ENCODE measurements at places on chromosomes 11 and 22.

- DNase-seq: no peak
Measured at GRCh38 chr11:93526641-93527583, 16.3 kb downstream of the SMCO4 start.

DNA sequence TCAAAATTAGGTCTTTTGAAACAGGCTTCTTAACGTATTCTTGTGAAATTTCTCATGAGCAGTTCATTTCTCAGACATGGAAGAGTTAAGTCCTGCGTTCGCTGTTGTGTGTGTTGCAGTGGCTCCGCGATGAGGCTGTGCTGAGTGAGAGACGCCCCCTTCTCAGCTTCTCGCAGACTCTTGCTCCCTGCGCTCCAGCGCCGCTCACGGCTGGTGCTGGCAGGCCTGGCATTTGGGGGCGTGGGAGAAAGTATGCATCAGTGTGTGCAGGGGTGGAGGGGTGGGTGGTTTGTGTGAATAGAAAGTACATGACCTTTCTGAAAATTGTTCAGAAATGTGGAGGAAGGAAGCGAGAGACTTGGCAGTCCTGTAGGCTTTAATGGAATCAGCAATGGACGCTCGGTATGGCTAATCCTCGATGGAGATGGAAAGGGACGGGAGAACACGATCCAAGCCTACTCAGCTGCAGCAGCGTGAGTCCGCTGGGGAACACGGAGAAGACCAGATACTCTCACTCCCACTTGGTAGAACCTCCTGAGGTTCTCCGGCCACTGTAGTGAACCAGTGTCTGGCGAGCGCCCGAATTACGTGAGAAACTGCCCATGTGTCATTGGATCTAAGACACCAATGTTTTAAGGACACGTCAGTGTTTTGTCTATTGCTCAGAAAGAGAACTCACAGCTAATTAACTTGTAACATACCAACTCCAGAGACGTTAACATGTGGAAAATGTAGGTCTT lies 5.9 kb downstream of the TAB1 start:
- DNase-seq: no peak

- DNase-seq: no peak
Measured at GRCh38 chr22:48496226-48496845, 1331.3 kb downstream of the BRD1 start.

DNA sequence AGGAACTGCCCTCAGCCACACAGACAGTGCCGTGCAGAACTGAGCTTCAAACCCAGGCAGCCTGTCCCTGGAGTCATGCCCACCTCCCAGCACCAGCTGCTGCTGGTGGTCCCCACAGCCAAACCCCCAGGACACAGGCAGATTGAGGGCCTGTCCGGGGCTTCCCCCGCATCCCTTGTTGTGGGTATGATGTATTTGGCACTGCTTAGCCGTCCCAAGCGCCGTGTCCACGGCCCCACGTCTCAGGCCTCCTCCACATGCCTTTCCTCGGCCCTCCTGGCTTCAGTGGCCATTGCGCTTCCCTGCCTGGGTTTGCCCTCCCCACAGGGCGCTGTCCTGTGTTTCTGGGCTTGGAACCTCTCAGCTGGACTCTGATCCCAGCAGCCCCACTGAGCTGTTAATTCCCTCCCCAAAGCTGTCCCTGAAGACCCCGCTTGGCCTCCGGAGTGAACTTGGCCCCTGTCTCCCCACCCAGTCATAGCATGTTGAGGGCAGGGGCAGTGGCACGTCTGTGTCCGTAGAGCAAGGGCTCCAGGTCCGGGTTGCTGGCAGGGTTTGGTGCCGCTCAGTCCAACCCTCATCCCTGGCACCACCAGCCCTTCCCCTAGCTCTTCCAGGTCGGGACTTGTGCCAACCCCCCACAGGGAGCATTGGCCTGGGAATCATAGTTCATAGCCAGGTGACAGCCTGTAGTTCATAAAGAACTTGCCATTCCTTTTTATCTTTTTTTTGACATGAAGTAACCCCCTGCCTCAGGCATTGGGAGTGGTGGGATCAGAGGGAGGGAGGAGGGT lies 34.5 kb upstream of the TEF start:
- DNase-seq: no peak

GRCh38 chr11:14587258-14587657 lies 56.3 kb upstream of the PDE3B start:
- DNase-seq: no peak

- no peak for DNase-seq
Measured at GRCh38 chr11:122653916-122654585, 1.5 kb upstream of the UBASH3B start.

DNA sequence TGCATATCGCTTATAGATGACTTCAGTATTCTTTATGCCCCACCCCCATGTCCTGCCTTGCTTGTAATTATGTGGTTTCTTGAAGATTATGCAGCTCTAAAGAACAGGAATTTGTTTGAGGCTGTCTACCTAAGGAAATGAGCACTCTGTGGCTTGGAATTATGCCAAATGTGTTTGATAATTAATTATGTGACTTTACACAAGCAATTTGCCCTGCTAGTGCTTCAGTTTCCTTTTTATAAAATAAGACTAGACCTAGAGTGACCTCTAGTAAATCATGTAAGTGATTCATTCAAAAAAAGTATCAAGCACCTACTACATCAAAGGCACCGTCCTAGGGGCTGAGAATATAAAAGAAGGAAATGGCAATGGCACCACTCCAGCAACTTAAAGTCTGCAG lies 491.5 kb upstream of the KIRREL3 start:
- no peak for DNase-seq

DNA sequence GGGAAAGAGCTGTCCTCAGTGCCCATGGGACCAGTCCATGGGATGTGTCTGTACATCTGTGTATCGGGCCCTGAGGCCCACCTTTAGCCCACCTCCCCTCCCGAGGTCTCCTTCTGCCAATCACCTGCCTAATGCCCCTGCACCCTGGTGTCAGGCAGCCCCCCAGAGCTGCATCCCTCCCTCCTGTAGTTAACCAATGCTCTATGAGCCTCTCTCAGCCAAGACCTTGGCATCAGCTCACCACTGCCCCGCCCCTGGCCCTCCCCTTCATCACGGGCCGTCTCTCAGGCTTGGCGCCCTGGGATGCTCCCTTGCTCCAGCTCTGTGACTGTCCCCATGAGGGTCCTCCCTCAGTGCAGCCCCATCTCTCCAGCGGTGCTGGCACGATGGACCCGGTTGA lies 18.5 kb downstream of the MGAT3 start:
- no peak for DNase-seq

- no peak for DNase-seq
Measured at GRCh38 chr11:80593648-80594374, 1153.0 kb upstream of the TENM4 start.
